ENCODE measurements at places on chromosomes 16 and 17.

- DNase-seq, result no peak
These were observed 13.6 kb upstream of the C1QTNF8 start for GRCh38 chr16:1109648-1110047.

- DNase-seq, result no peak
These were observed 10.6 kb downstream of the KSR1 start for GRCh38 chr17:27466743-27467375.

DNA sequence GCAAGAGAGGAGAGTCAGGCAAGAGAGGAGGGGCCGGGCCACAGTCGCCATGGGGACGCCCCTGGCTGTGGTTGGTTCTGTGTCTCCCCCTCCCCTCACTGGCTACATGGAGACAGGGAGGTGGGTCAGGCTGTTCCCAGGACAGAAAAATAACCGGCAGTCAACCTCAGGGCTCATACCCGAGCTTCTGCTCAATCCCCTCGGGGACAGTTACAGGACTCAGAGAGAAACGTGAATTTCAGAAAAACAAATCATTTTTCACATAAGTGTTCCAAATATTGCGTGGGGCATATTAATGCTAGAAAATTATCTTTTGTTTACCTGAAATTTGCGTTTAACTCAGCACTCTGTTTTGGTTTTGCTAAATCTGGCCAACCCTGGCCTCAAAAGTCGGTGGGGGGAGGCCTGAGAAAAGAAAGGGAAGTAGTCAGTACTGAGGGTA, 22.2 kb upstream of the CPSF4L start:
- no peak for DNase-seq

DNA sequence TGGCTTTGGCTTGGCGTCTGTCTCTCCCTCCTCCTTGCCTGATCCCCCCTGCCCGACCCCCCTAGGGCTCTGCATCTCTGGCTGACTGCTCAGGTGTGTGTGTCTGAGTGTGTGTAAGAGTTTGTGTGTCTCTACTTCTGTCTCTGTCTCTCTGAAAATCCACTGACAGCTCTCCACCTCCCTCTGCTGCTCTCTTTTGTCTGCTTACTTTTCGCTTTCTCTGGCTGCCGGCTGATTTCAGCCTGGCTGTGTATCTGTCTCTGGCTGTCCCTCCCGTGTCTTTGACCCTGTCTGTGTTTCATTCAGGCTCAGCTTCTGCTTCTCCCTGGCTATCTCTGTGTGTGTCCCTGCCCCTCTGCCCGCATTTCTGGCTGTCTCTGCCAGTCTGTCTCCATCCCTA, 3.8 kb upstream of the SPEM1 start:
- no peak for DNase-seq

- no peak for DNase-seq
These were observed 4.5 kb upstream of the TCAP start for GRCh38 chr17:39660397-39661385.

GRCh38 chr16:90023078-90023447, 3.8 kb upstream of the DBNDD1 start:
- DNase-seq, result no peak

- DNase-seq, result no peak
These were observed 4.6 kb upstream of the EMP2 start for GRCh38 chr16:10584981-10585438.

DNA sequence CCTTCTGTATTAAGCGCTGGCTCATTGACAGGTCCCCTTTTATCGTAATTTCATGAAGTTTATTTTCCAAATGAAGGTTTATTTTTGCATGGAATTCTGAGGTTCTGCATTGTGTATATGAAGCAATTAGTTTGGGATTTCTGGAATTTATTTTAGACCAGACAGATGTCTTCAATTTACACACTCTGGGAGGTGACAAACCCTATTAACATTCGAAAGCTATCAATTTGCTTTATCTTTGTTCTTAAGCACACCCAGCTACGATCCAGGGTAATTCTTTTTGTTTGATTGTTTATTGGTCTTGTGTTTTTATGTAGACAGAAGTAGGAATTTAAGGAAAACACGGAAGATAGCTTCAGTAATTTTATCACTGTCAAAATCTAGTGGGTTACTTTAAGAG, 264.6 kb downstream of the HS3ST3A1 start:
- DNase-seq, result no peak

DNA sequence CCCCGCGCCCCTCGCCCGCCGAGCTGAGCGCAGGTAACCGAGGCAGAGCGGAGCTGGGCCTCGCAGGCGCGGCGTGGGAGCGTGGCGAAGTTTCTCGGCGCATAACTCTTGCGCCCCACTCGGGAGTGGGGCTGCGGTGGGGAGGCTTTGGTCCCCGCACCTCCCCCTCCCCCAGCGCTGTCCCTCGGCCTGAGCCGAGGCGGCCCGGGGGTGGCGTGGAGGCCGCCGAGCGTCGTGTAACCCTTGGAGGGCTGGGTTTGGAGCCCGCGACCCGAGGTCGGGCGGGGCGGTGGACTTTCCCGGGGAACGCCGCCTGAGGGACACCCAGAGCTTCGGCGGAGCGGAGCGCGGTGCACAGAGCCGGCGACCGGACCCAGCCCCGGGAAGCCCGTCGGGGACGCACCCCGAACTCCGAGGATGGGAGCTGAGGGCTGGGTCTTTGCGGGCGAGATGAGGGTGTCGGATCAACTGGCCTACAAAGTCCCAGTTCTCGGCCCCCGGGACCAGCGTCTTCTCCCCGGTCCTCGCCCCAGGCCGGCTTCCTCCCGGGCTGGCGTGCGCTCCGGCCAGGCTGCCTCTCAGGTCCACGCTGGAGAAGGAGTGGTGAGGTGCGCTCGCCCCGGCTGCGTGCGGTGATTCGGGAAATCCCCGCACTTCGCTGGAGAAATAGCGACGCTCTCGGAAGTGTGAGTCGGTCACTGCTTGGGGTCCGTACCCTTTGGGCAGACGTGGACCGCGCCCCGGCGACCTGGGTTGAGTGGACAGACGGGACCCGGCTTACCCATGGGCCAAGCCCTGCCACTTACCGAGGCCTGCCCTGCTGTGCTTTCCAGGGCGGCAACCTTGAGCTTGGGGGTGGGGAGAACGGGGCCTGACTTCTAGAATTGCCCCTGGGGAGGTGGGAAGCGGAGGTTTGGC, 168.4 kb downstream of the RAB11FIP4 start:
- DNase-seq, result no peak

GRCh38 chr16:20385844-20386832, 18.4 kb downstream of the PDILT start:
- DNase-seq, result peak; percentile 62

GRCh38 chr16:3138342-3138741, 3.5 kb downstream of the ZNF213 start:
- no peak for DNase-seq

- no peak for DNase-seq
These were observed 2.0 kb downstream of the SLC16A11 start for GRCh38 chr17:7041607-7042500.

GRCh38 chr17:145671-146541, 8.5 kb downstream of the SCGB1C2 start:
- DNase-seq, result no peak

GRCh38 chr16:47611848-47612493, 150.8 kb downstream of the PHKB start:
- no peak for DNase-seq

GRCh38 chr16:55668340-55669281, 12.8 kb downstream of the SLC6A2 start:
- no peak for DNase-seq

GRCh38 chr17:48261297-48261880, 153.8 kb downstream of the SNX11 start:
- no peak for DNase-seq

DNA sequence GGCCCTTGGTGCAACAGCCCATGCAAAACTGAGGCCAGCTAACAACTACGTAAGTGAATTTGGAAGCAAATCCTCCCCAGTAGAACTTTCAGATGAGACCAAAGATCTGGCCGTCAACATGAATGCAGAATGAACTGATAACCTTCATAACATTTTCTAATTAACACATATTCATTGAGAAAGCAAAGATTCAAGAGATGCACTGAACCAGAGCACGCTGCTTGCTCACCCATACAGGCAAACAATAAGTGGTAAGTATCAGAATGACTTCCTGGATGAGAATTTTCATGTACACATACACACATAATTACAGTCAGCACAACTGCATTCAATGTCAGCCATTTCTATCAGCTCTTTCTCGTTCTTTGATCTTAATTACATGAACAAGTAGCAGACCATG, 30.6 kb downstream of the XYLT1 start:
- DNase-seq, result no peak

All from NCI-H345 (cell line).